Breast epithelium (tissue), 4 donors: ENCODE measurements at places on chromosomes 3 and 15.

DNA sequence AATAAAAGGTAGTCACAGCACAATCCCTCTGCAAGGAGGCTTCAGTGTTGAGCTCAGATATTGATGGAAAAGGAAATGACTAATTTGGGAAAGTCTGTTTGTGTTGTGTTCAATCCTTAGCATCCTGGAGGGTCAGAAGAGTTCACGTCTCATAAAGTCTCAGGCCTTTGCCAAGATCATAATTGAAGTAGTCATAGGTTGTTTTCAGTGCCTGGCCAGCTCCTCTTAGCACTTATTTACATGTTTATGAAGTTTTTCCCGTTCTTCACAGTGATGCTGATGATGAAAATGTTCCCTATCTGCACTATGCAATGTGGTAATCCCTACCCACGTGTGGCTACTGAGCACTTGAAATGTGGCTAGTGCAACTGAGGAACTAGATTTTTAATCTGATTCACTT is 61.6 kb upstream of the TGFBR2 start:
- H3K36me3 ChIP-seq = no peaks in the 10 kb centered on the region
- no peaks in the 10 kb centered on the region for H3K27me3 ChIP-seq
- H3K27ac ChIP-seq = peak overlapping the region; percentile 60
- H3K4me1 ChIP-seq = peaks cover 9% of the 10 kb centered on the region
- no peak overlapping the region for H3K4me3 ChIP-seq
- DNase-seq = no peak

GRCh38 chr15:28094732-28095521 is 4.2 kb downstream of the OCA2 start:
- H3K27me3 ChIP-seq = peaks cover 59% of the 10 kb centered on the region
- no peak for DNase-seq
- H3K4me1 ChIP-seq = no peaks in the 10 kb centered on the region
- peak overlapping the region; percentile 52 for H3K4me3 ChIP-seq
- no peaks in the 10 kb centered on the region for H3K36me3 ChIP-seq
- H3K27ac ChIP-seq = no peak overlapping the region

- H3K4me3 ChIP-seq = no peak overlapping the region
- peaks cover 10% of the 10 kb centered on the region for H3K27me3 ChIP-seq
- DNase-seq = no peak
- no peak overlapping the region for H3K27ac ChIP-seq
- H3K36me3 ChIP-seq = no peaks in the 10 kb centered on the region
- H3K4me1 ChIP-seq = peaks cover 8% of the 10 kb centered on the region
Measured at GRCh38 chr3:184227481-184227935, 1.9 kb upstream of the VWA5B2 start.

- no peaks in the 10 kb centered on the region for H3K27me3 ChIP-seq
- no peaks in the 10 kb centered on the region for H3K4me1 ChIP-seq
- no peak overlapping the region for H3K4me3 ChIP-seq
- no peak overlapping the region for H3K27ac ChIP-seq
- H3K36me3 ChIP-seq = no peaks in the 10 kb centered on the region
- no peak for DNase-seq
Measured at GRCh38 chr15:70242951-70243685, 145.4 kb upstream of the TLE3 start.

GRCh38 chr3:39183211-39184080 is 8.9 kb downstream of the XIRP1 start:
- DNase-seq = no peak
- no peaks in the 10 kb centered on the region for H3K4me1 ChIP-seq
- no peak overlapping the region for H3K4me3 ChIP-seq
- H3K36me3 ChIP-seq = no peaks in the 10 kb centered on the region
- H3K27ac ChIP-seq = peak overlapping the region; percentile 98
- no peaks in the 10 kb centered on the region for H3K27me3 ChIP-seq

DNA sequence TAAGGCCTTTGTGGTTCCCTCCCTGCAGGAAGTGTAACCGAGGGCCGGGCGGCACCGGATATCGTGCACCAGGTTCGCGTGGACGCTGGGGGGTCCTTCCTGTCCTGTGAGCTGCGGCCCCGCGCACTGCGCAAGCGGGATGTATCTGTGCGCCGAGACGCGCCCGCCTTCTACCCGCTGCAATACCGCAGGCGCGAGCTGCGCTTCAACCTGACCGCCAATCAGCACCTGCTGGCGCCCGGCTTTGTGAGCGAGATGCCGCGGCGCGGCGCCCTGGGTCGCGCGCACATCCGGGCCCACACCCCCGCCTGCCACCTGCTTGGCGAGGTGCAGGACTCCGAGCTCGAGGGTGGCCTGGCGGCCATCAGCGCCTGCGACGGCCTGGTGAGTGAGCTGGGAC is 35.9 kb downstream of the SAXO2 start:
- no peaks in the 10 kb centered on the region for H3K4me1 ChIP-seq
- H3K36me3 ChIP-seq = no peaks in the 10 kb centered on the region
- no peak overlapping the region for H3K27ac ChIP-seq
- no peak for DNase-seq
- no peak overlapping the region for H3K4me3 ChIP-seq

DNA sequence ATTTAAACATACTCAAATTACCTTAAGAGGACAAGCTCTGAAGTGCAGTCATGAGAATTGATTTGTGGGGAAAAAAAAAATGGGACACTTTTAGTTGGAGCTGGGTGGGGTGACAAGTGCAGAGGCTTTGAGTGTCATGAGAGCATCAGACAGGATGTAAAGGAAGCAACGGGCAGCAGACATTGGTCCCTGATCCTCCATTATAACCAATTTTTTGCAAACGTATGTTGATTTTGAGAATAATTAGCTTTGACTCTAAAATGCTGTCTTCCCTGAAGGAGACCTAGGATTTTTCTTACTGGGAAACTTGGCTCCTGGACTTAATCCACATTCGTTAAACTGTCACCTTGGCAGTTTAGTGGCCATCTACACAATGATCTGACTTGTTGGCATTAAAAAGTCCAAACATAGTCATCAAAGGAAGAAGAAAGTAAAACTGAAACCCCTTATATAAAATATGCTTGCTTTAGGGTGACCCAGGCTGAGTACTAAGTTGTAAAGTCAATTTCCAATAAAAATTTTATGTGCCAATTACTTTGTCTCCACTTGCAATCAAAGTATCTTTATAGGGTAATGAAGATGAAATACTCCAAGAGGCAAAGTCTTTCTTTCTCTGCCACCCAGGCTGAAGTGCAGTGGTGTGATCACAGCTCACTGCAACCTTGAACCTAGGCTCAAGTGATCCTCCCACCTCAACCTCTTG is 45.6 kb downstream of the BCL2L10 start:
- H3K27me3 ChIP-seq = no peaks in the 10 kb centered on the region
- no peak overlapping the region for H3K27ac ChIP-seq
- no peaks in the 10 kb centered on the region for H3K4me1 ChIP-seq
- DNase-seq = no peak

DNA sequence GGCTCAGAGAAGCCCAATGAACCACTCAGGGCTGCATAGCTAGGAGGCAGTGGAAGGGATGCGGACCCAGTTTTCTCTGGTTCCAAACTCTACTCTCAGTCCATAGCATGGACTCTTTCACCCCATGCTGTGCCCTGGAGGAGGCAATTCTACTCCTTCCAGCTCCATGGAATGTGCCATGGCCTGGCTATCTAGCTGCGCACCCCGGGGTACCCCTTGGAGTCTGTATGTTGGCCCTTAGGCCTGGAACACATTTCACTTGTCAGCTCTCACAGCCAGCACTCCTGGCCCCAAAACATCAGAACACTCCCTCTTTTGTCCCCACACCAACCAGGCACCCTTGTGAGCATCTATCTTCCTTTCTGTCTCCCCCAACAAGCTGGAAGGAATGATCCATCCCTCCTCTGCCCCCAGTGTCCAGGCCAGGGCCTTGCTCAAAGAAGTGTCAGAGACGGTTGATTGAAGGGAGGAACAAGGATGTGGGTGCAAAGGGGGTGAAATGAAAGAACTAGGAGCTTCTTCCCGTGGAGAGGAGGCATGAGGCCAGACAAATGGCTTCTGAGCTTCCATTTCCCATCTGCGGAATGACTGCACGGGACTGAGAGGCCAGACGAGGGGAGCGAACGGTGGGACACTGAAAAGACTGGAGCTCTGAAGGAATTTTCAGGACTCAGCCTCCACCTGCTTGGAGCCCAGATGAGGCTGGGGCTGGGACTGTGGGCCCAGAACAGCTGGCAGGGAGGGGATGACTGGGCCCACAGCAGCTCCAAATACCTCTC is 2.8 kb downstream of the PRSS50 start:
- no peaks in the 10 kb centered on the region for H3K4me1 ChIP-seq
- no peak overlapping the region for H3K27ac ChIP-seq
- H3K4me3 ChIP-seq = no peak overlapping the region
- H3K27me3 ChIP-seq = peaks cover 5% of the 10 kb centered on the region
- no peaks in the 10 kb centered on the region for H3K36me3 ChIP-seq
